ENCODE measurements at places on chromosomes 7 and 10.
A peak's percentile ranks its signal among the peaks of the same experiment; 100 is the strongest.

DNA sequence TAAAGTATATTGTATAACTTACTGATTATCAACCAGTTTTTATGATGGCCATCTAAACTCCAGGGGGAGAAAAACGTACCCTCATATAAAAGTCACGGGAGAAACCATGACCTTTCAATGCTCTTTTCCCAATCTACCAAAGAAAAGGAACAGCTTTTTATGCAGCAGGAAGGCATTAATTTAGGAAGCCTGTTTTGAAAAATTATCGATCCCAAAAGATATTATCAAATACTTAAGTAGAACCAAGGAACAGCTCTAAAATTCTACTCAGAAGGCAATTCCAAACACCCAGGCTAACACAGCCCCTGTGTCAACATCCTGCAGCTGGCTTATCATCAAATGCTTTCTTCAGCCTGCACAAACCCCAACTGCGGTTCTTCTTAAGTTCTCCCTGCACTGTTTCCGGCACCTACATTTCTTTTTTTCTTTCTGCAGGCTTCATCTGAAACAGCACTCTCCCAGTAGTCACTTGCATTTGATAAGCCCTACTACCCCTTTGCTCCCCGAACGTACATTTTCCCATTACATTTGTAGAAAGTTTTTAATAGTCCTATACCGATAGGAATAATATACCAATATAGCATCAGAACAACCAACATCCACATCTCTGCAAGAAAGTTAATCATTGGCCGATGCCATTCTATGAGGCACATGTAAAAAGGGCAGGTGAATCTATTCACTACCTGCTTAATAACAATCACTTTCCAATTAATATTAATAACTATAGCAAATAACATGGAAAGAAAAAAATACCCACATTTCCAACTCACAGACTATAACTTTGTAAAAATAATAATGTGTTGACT lies 47.9 kb downstream of the PIP4K2A start:
- no peak for DNase-seq

DNA sequence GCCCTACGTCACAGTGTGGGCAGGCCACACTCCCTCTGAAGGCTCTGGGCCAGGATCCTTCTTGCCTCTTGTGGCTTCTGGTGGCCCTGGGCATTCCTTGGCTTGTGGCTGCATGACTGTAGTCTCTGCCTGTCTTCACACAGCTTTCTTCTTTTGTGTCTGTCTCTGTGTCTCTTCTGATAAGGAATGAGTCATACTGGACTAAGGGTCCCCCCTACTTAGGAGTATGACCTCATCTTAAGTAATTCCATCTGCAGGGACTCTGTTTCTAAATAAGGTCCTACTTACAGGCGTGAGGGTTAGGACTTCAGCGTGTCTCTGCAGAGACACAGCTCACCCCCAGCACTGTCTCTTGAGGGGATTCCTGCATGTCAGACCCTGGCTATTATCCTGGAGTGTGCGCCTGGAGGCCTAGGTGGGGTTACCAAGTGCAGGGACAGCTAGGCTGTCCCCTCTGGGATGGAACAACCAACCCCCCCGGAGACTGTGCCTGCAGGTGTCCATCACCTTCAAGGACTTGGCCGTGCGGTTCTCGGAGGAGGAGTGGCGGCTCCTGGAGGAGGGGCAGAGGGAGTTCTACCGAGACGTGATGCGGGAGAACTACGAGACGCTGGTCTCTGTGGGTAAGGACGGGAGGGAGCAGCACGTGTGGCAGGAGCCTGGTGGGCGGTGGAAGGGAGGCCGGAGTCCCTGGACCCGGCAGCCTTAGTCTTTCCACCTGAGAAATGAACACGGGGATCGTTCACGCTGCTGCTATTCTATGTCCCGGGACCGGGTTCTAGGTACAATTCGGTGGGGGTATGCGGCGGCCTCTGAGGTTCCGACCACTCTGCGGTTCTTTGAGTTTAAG lies 54.1 kb downstream of the ZNF467 start:
- DNase-seq = no peak

GRCh38 chr7:75814407-75814947 lies 871 bp upstream of the CCL24 start:
- no peak for DNase-seq

- no peak for DNase-seq
Observed at GRCh38 chr10:90018819-90019218, 317.4 kb downstream of the KIF20B start.

DNA sequence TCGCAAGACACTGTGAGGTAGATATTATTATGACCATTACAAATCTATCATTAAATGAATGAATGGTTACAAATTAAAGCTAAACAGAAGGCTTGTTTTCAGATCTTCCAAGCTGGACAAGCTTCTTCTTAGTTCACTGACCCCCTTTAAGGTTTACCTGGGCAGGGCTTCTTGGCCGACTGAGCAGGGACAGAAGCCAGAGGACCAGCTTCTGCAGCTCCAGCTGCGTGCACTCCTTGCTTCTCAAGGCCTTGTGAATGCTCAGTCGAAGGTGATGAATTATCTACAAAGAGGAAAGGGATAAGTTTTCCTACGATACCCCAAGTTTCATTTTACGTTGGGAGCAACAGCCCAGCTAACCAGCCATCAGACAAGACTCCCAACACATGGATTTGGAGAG lies 9.3 kb downstream of the ZC3HAV1L start:
- no peak for DNase-seq

DNA sequence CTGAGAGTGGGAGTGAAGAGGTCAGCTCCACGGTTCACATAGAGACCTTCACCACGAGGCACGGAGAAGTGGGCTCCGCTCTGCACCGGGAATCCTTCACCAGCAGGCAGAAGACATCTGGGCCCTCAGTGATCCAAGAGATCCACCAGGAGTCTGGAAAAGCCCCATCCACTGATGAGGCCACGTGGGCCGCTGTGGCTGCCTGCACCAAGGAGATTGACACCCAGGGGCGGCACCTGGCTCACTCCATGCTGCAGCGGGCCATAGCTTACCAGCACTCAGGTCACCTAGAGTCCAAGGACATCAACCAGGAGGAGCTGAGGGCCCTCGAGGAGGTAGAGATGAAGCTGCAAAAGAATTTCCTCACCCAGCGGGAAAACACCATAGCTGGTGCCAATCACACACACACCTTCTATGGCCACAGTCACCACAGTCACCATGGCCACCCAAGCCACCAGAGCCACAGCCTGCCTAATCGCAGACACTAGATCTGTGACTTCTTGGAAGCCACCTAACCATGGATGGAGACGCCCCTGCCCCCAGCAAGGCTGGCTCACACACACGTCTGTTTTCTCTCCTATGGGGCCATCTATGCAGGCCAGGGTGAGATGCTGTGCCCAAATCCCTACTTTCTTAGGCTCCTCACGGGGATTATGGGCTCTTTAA lies 694 bp downstream of the C10orf62 start:
- DNase-seq = no peak

- no peak for DNase-seq
Observed at GRCh38 chr7:140683657-140684056, 10.9 kb downstream of the ADCK2 start.

DNA sequence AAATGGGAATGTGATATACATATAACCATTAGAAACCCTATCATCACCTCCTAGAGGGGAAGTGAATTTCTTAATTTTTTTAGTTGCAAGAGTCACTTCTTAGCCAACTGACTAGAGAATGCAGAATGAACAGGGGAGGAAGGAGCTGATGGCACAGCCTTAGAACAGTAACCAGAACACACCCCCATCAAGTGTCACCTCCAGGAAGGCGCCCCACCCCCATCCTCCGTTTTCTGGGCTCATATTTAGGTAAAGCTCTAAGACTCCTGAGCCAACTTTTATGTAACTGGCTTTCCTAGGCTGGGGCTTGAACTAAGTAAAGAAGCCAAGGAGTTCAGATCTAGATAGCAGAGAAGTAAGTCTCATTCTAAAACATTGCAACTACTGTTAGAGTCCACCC lies 54.0 kb downstream of the COL17A1 start:
- no peak for DNase-seq

DNA sequence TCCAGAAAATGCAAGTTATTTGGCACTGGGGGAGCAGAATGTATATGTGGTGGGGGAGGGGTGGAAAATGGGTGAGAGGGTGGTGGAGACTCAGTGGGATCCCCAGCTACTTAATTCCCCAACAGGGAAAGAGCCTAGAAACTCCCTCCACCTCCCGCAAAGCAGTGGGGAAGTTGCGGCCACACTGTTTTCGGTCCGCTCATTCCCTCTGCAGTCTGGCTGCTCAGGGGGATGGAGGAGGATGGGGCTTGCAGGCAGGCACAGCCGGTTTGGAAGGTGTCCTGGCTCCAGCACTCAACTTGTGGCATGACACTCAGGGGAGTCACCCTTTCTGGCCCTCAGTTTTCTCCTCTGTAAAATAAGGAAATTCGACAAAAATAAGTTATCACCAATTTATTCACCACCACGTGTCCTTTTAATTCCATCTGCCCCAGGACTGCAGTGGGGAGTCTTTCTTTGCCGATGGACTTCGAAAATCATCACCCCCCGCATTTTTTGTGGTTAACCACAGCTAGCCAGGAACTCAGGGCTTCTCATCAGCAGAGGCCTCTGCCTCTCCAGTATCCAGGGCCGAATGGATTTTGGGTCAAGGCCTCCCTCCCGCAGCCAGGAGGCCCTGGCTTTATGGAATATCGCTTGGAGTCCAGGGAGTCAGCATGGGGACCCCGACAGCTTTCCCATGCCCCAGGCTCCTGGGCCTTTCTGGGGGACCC lies 1.6 kb upstream of the HTRA1 start:
- DNase-seq = no peak

- no peak for DNase-seq
Observed at GRCh38 chr10:103854265-103854685, 1.1 kb downstream of the SH3PXD2A start.

GRCh38 chr10:70053841-70054288 lies 1.2 kb downstream of the MACROH2A2 start:
- peak; percentile 16 for DNase-seq

GRCh38 chr7:47444376-47445098 lies 137.4 kb downstream of the TNS3 start:
- DNase-seq = no peak

GRCh38 chr10:113293167-113293566 lies 259.7 kb upstream of the HABP2 start:
- DNase-seq = no peak
